ENCODE measurements at places on chromosomes 12 and 14.

GRCh38 chr12:16857456-16857923, 251.5 kb upstream of the LMO3 start:
- no peak for DNase-seq

GRCh38 chr12:47942614-47943225, 20.7 kb upstream of the TMEM106C start:
- DNase-seq: no peak

GRCh38 chr14:80923368-80923767, 18.2 kb downstream of the CEP128 start:
- DNase-seq: no peak

- DNase-seq: no peak
These were observed 34.0 kb downstream of the TUNAR start for GRCh38 chr14:95910628-95911027.

- no peak for DNase-seq
These were observed 52.2 kb upstream of the PLBD1 start for GRCh38 chr12:14619741-14620501.

- no peak for DNase-seq
These were observed 28.5 kb downstream of the PAH start for GRCh38 chr12:102888511-102888910.

DNA sequence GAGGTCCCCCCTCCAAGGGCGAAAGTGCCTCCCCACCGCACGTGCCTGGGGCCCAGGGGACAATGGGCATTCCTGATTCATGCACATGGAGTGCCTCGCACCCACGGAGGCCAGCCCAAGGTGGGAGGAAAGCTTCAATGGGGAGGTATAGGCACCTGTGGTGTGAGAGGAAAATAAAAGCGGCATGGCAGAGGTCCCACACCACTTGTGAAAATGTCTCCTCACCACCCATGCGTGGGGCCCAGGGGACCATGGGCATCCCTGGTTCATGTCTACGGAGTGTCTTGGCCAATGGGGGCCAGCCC, 384.7 kb downstream of the ALG10 start:
- DNase-seq: no peak

DNA sequence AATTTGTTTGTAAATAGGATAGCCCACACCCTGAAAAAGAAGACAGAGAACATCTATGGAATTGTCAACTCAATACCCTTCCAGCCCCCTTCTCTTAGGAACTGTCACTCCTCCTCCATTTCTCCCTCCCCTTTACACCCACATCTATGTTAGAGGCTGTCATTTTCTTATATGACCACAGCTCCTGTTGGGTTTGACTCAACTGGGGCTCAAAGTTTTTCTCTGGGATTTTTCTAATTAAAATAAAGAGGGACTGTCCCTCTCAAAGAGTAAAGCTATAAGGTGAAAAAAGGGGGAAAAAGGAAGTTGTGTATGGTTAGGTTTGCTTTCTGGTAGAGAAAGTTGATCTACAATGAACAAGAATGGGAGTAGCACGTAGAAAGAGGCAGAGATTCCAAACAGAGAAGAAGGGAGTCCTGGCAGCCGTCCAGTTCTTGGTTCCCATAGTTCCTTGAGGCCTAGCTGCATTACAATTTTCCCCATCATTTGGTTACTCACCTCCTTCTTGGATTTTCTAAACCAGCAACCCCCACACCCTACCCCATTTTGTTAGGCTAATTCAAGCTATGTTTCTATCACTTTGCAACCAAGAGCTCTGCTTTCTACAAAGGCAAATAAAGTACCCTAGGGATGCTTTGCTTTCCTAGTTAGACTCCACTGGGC, 44.3 kb upstream of the STK38L start:
- DNase-seq: no peak

- DNase-seq: peak; percentile 79
These were observed 198.2 kb downstream of the TSPAN9 start for GRCh38 chr12:3275171-3276041.

DNA sequence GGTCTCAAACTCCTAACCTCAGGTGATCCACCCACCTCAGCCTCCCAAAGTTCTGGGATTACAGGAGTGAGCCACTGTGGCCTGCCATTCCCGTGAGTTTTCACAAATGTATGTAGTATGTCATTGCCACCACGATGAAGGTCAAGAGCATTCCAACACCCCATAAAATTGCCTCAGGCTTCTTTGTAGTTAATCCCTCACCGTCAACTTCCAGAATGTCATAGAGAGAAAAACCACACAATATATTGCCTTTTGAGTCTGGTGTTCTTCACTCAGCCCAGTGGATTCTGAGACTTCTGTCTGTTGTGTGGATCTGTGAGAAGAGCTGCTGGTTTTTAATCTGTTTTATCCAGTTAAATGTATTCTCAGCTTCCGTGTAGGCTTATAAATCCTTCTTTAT, 12.6 kb upstream of the CFAP251 start:
- DNase-seq: no peak

DNA sequence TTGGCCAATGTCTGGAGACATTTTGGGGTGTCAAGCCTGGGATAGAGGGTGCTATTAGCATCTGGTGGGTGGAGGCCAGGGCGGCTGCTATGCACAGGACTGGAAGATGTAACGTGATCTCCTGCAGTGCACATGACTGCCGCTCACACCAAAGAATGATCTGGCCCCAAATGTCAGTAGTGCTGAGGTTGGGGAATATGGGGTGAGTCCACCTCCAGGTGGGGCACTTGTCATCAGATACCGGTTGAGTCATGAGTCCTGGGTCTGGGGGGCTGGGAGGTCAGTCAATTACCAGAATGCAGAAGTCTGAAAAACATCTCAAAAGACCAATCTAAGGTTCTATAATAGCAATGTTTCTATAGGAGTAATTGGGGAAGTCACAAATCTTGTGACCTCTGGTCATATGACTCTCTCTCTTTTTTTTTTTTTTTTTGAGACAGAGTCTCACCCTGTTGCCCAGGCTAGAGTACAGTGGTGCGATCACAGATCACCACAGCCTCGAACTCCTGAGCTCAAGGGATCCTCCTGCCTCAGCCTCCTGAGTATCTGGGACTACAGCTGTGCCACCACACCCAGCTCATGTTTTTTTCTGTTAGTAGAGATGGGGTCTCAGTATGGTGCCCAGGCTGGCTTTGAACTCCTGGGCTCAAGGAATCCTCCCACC, 6.0 kb upstream of the SDSL start:
- no peak for DNase-seq

DNA sequence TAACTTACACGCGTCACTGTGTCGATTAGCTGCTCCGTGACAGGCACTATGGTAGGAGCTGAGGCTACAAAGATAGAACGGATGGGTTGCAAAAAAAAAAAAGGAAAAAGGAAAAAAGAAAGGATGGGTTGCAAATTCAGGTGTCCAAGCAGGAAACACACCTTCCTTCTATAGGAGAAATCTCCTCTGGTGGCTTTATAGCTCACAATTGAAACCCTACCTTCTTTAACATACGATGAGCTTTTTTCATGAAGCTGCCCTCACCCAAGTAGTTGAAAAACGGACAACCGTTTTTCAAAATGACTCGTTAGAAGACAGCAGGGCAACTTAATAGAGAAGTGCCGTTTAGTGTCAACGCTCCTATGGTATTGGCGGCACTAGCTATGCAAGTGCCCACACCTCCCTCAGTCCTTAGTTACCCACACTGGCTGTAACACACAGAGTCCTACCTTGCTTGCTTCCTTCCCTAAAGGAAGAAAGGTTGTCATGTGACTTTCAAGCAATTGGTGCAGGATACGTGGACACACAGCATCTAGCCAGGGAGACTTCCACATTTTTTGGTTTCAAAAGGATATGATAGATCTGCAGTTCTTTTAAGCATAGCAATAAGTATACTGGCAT, 682 bp upstream of the TRIP11 start:
- DNase-seq: no peak

DNA sequence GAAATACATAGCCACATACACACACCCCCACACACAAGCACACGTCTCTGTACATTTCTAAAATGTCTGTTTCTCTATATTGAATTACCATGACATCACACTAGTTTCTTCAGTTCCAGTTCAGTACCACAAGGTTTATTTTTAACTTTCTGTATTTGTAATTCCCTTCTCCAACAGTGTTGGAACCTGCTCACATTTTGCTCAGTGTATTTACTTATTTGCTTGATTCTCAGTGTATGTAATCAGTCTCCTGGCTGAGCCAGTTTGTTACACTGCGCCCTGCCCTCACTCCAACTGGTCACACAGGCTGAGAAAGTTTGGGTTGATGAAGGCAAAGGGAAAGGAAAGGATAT, 67.1 kb downstream of the MON2 start:
- no peak for DNase-seq

DNA sequence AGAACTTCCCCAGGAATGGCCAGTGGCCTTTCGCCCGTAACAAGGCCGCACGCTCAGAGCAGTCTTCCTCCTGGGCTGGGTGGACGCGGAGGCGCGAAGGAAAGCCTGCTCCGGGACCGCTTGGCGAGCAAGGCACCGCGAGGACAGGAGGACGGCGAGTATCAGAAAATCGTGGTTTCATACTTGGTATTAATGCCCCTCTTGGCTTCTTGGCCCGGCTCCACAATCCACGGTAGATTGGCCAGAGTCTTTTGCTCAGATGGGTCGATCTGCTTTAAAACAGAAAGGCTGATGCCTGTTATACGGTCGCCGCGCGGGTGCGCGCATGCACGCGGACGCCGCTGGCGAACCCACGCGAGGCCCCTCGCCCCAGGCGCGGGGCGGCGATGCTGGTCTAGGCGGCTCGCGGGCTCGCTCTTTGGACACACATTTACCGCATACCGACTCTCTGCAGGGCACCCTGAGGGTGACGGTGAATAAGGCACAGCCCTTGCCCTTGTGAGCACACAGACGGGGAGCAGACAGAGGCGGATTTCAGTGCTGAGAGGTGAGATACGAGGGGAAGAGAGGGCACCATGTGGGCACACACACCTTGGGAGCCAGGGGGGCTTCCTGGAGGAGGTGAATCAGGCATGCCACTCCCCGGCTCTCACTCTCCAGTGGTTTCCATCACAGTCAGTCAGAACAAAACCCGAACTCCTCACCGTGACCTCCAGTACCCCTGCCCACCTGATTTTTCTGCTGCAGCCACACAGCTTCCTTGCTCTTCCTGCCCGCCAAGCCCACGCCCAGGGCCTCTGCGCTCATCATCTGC, 100.7 kb downstream of the APAF1 start:
- peak; percentile 27 for DNase-seq

- DNase-seq: no peak
These were observed 642 bp upstream of the PAN2 start for GRCh38 chr12:56334490-56334793.

- no peak for DNase-seq
These were observed 270.8 kb downstream of the FOXG1 start for GRCh38 chr14:29037411-29037810.

DNA sequence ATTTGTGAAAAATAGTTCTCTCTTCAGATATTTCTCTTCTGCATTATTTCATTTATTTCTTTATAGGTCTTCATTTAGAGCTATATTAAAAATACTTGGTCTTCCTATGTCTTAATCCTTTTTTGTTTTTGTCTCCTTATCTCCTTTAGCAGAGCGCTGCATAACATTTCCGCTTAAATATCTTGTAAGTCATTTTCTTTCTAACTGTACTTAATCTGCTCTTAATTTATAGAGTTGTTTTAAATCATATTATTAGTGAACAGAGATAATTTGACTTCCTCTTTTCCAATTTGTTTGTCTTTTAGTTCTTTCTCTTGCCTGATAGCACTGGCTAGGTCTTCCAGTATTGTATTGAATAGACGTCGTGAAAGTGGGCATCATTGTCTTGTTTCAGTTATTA, 18.0 kb downstream of the LUM start:
- DNase-seq: no peak

- DNase-seq: no peak
These were observed 75.1 kb downstream of the KCNK13 start for GRCh38 chr14:90136904-90137303.

GRCh38 chr14:104393898-104394381, 185.6 kb upstream of the C14orf180 start:
- peak; percentile 87 for DNase-seq

- DNase-seq: no peak
These were observed 449.5 kb downstream of the BCAT1 start for GRCh38 chr12:24499151-24500146.

GRCh38 chr12:2841056-2841650, 6.3 kb upstream of the NRIP2 start:
- DNase-seq: peak; percentile 79

- no peak for DNase-seq
These were observed 5.1 kb downstream of the COX14 start for GRCh38 chr12:50117057-50117622.

DNA sequence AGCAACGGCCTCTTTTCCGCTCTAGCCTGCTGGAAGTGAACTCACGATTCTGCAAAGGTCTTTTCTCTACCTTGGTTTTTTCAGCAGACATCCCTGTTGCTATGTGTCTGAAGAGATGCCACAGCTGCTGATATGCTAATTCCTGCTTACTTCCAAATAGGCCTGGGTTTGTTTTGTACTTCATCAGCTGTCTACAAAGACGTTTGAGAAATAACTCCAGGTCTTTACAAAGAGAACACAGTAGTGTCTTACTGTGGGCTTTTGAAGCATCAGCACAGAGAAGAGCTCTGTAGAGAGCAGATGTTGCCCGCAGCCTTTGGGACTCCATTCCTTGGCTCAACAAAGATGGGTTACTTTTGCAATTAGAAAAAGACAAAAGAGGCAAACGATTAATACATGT, 1366.5 kb downstream of the AACS start:
- DNase-seq: no peak

DNA sequence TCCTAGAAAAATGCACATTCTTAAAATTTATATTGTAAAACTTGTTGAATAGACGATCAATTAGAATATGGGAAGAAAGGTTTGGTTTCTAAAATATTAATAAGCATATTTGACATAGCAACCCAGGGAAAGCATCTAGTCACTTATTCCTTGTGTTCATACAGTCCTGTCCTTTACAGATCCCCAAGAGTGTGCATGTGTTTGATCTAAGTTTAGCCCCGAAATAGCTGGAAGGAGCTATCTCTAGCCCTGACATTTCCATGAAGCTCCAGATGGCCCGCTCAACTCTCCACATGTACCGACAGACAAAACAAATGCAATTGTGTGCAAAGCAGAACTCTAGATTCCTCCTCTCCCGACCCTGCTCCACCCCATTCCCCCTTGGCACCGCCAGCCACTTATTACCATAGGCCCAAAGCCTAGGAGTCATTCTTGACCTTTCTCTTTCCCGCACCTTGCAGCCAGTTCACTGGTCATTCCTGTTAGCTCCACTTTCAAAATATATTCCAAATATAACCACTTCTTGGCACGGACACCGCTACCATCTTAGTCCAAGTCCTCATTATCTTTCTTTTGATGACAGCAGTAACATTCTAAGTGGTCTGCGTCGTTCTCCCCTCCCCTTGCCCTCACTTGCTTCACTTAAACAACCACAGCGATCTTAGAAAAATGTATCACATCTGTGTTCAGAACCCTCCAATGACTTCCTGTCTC, 45.4 kb upstream of the GZMB start:
- DNase-seq: no peak

- DNase-seq: no peak
These were observed 451.4 kb upstream of the PDE3A start for GRCh38 chr12:19916974-19917373.

GRCh38 chr12:86670986-86671385, 414.8 kb upstream of the MGAT4C start:
- no peak for DNase-seq

GRCh38 chr14:101118746-101119591, 215.4 kb upstream of the RTL1 start:
- DNase-seq: no peak
